CD8-positive, alpha-beta memory T cell (primary cell): ENCODE measurements at places on chromosomes 16 and 17. TPM values are rescaled to one million over a fixed set of nuclear protein-coding genes. Genes with fewer than 3 reads are reported as not detected.
A peak's percentile ranks its signal among the peaks of the same experiment; 100 is the strongest.

The HYDIN gene
- total RNA-seq: not detected

DNA sequence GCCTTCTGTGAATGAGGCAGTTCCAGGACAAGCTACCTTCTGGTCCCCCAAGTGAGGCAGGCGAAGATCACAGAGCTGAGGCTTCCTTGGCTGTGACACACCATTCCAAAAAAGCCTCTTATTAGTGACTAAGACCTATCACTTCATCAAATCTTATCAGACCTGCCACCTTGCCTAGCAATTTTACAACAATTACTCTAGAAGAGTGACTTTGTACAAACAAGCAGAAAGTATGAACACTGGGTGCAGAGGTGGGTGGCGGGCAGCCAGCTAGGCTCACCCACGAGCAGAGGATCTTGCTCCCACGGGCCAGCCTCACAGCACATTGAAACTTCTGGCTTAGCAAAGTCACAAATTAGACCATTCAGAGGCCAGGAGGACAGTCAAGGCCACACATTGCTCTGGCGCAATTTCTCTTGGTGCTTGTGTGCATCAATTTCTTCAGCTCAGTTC lies 2.2 kb upstream of the ICAM2 start:
- no peak for DNase-seq

DNA sequence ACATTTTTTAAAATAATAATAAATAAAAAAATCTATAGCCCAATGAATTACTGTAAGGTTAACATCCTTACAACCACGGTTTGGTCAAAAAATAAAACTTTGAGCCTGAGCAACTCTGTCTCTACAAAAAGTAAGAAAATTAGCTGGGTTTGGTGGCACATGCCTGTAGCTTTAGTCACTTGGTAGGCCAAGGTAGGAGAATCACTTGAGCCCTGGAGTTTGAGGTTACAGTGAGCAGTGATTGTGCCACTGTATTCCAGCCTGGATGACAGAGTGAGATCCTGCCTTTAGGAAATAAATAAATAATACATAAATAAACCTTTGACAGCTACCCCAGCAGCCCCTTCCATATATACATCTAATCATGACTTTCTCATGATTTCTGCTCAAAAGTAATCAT lies 26.9 kb upstream of the PHAF1 start:
- DNase-seq: no peak

DNA sequence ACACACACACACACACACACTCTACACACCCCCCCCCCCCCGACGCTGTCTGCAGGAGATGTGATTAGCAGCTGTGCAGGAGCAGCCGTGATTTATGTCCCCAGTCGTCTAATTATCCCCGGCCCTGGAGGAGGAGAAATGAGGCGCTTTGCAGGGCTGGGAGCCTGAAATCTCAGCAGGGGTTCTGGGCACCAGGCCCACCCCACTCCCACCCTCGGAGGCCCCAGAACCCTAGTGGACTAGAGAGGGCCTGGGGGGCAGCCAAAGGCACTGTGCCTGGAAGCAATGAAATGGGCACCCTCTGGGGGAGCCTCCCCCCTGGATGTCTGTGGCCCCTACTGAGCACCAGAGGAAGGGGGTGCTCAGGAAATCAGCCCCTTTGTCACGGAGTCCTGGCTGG lies 134.2 kb upstream of the CIBAR2 start:
- DNase-seq: no peak

DNA sequence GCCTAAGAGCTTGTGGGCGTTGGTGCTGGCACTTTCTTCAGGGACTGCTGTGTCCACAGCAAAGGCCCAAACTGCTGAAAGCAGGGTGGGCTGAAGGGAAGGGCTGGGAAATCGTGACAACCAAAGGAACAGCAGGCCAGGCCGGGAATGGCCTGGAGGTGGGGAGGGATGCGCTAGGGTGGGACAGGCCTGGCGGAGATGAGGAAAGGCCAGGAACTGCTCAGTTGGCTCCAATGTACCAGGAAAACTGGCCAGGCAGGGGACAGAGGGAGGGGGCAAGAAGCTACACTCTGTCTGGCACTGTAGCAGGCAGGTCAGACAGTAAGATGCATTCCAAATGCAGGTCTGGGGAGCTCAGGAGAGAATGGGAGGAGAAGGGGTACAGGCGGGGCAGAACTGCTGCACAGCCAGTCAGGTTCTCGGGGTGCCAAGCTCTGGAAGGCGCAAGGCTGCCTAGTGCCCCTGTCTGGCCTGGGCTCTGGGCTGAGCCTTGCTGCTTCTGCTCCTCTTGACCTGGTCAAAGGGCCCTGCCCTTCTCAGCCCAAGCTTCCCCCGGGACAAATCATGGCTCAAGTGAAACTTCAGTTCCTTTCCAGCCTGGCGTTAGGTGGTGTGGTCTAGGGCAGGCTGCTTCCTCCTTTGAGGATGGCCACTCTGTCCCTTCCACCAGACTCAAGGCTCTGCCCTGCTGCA lies 7.3 kb downstream of the PNMT start:
- no peak for DNase-seq

- DNase-seq: no peak
Measured at GRCh38 chr16:54594601-54595391, 308.2 kb upstream of the IRX3 start.

- peak; percentile 12 for DNase-seq
Measured at GRCh38 chr17:63495491-63495890, 18.6 kb downstream of the ACE start.

DNA sequence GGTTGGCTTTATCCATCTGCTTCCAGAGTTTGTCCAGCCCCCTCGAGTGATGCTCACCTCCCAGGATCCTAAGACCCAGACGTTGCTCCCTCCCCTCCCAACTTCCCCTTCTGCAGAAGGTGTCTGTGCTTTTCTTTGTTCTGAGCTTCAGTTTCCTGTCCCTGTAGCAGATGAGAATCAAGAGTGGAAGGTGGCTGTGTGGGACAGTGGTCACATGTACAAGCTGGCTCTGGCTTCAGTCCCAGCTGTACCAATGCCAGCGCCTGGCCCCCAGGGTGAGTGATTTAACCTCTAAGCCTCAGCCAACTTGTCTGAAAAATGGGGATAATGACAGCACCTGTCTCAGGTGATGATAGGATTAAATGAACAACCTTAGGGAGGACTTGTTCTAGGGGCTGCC lies 7.7 kb downstream of the PRR15L start:
- peak; percentile 35 for DNase-seq

DNA sequence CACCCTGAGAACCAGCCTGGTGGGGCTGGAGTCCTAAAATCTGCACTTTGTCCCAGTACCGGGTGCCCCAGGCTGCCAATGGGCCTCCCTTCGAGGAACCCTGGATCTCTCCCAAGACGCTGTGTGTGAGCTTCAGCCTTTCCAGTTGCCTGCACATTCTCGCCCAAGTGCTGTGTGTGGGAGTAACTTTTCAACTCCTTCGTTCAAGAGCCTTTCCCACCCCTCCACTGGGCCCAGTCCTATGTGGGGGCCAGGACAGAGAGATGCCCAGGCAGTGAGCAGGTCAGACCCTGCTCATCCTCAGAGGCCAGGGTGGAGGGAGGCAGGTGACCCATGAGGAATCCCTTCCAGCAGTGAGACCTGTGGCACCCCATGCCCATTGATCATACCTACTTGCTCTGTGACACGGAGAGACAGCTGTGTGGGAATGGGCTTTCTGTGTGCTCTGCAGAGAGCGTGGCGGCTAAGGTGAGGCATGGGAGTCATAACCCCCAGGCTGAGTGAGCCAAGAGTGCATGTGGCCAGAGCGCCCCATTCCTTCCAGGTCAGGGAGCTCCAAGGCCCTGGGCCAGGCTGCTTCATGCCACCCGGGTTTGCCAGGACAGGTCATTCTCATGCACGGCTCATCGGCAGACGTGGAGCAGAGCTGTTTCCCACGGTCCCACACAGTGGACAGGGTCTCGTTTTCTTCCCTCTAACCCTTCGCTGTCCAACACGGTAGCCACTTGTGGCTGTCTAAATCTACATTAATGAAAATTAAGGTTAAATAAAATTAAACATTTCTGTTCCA lies 154.4 kb downstream of the CLEC16A start:
- DNase-seq: no peak
